ENCODE measurements at places on chromosomes 13 and 19.
A peak's percentile ranks its signal among the peaks of the same experiment; 100 is the strongest.

- no peak for DNase-seq
- H3K36me3 ChIP-seq, result no peaks in the 10 kb centered on the region
- no peaks in the 10 kb centered on the region for H3K27me3 ChIP-seq
- H3K27ac ChIP-seq, result no peak overlapping the region
These were observed 237.0 kb downstream of the LACC1 start for GRCh38 chr13:44116562-44117332.

- no peak overlapping the region for H3K4me3 ChIP-seq
- DNase-seq, result no peak
- H3K4me1 ChIP-seq, result no peaks in the 10 kb centered on the region
- H3K36me3 ChIP-seq, result no peaks in the 10 kb centered on the region
- H3K27me3 ChIP-seq, result no peaks in the 10 kb centered on the region
These were observed 1095.4 kb upstream of the PCDH20 start for GRCh38 chr13:62510906-62511655.

GRCh38 chr13:23703246-23703860, 133.1 kb downstream of the TNFRSF19 start:
- DNase-seq, result no peak
- no peak overlapping the region for H3K27ac ChIP-seq
- H3K4me3 ChIP-seq, result no peak overlapping the region
- no peaks in the 10 kb centered on the region for H3K36me3 ChIP-seq

DNA sequence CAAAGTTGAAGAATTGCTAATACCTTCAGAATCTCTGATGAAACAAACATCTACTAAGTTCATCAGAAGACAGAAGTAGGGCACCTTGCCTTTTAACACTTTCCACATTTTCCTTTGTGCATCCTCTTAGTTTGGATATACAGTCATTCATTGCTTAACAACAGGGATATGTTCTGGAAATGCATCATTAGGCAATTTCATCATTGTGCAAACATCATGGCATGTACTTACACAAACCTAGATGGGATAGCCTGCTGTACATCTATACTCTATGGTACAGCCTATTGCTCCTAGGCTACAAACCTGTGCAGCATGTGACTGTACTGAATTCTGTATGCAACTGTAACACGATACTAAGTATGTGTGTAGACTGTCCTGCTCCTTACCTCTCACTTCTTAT, 169.8 kb downstream of the SUCLA2 start:
- H3K27ac ChIP-seq, result no peak overlapping the region
- H3K4me1 ChIP-seq, result no peaks in the 10 kb centered on the region
- H3K4me3 ChIP-seq, result no peak overlapping the region
- no peaks in the 10 kb centered on the region for H3K36me3 ChIP-seq
- no peak for DNase-seq
- H3K27me3 ChIP-seq, result no peaks in the 10 kb centered on the region

DNA sequence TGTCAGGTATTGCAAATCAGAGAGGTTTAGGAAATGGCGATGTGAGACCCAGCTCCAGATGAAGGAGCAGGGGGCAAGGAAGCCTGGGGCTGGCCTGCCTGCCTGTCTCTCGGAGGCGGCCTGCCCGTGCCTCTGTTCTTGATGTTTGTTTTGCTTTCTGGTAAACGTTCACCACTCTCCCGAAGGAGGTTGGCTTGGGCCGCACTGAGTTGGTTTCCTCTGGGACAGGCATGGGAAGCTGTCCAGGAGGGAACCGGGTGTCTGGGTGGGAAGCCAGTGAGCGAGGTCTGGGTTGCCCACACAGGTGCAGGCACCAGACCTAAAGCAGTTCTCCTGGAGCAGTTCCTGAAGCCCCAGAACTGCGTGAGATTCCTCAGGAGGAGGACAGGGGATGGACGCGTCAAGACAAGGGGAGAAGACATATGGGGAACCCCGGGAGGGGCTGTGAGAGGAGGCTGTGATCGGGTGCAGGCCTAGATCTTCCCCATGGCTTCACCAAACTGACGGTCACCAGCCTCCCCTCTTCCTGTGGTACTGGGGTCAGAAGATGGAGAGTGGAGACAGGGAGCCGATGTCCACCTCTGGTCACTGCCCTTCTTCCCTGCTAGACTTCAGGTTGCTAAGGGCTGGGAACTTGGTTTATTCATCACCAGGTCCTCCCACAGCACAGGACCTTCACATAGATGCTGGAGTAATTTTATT, 15.2 kb downstream of the COL4A2 start:
- no peak overlapping the region for H3K4me3 ChIP-seq
- peaks cover 26% of the 10 kb centered on the region for H3K4me1 ChIP-seq
- H3K36me3 ChIP-seq, result no peaks in the 10 kb centered on the region
- no peak overlapping the region for H3K27ac ChIP-seq

- peaks cover 16% of the 10 kb centered on the region for H3K4me1 ChIP-seq
- H3K36me3 ChIP-seq, result no peaks in the 10 kb centered on the region
- H3K27me3 ChIP-seq, result no peaks in the 10 kb centered on the region
- peak; percentile 53 for DNase-seq
- no peak overlapping the region for H3K4me3 ChIP-seq
- H3K27ac ChIP-seq, result peak overlapping the region; percentile 52
These were observed 479.2 kb upstream of the NBEA start for GRCh38 chr13:34462843-34463242.

GRCh38 chr13:31639443-31640163, 99.7 kb upstream of the RXFP2 start:
- no peaks in the 10 kb centered on the region for H3K27me3 ChIP-seq
- no peak overlapping the region for H3K27ac ChIP-seq
- H3K4me1 ChIP-seq, result no peaks in the 10 kb centered on the region

GRCh38 chr13:80340651-80341100, 250 bp downstream of the SPRY2 start:
- H3K36me3 ChIP-seq, result peaks cover 5% of the 10 kb centered on the region
- DNase-seq, result no peak
- peak overlapping the region; percentile 85 for H3K27ac ChIP-seq
- H3K27me3 ChIP-seq, result no peaks in the 10 kb centered on the region

- peak overlapping the region; percentile 57 for H3K27ac ChIP-seq
- H3K4me3 ChIP-seq, result no peak overlapping the region
- no peak for DNase-seq
These were observed 25.6 kb downstream of the DEDD2 start for GRCh38 chr19:42191855-42192254.

DNA sequence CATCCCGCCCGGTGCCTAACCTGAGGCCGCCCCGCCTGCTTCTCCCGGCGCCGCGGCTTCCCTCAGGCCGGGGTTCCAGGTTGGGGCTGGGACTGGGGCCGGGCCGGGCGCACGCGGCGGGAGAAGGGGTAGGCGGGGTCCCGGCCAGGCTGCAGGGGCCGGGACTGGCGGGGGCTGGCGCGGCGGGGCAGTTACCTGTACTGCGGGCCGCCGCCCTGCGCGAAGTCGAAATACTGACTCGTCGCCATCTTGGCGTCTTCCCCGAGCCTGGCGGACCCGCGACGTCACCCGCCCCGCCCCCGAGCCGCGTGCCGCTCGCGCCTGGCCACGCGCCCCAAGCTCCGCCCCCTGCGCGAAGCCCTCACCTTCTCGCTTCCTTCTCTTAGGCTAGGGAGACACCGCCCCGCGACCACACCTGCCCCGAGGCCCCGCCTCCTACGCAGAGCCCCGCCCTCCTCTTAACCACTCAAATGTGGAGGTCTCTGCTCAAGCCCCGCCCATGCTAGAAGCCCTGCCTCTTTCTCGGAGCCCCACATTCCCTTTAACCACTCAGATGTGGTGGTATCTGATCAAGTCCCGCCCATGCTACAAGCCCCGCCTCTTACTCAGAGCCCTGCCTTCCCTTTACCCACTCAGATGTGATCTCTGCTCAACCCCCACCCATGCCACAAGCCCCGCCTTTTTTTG, at the start of gene ZFR2:
ZFR2 (minus strand) TSS at position 269 of the 687 bp plus-strand sequence; CDS start at position 248, 21 bp downstream.
- H3K27ac ChIP-seq, result no peak within 1 kb of the TSS
- H3K27me3 ChIP-seq, result peaks cover 41% of the 10 kb centered on the region
- H3K36me3 ChIP-seq, result no peaks in the 10 kb centered on the region
- no peak for DNase-seq
